ENCODE measurements at places on chromosomes 1 and 21.

DNA sequence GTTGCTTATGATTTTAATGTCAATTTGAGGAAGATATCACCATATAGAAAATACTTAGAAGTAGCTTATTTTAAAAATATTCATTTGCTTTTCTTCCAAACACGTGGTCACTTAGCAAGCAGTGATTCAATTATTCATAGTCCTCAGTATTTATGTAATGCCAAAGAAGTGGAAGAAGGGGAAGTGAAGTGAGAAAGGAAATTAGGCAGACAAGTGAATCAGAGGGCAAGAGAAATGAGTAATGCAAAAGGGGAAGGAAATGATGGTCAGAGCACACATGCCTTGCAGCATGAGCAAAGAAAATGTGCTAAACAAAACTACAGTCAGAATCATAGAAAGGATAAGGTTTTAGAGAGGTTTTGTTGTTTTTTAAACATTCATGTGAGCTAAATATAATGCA, 31.8 kb downstream of the SDCCAG8 start:
- no peak for DNase-seq

DNA sequence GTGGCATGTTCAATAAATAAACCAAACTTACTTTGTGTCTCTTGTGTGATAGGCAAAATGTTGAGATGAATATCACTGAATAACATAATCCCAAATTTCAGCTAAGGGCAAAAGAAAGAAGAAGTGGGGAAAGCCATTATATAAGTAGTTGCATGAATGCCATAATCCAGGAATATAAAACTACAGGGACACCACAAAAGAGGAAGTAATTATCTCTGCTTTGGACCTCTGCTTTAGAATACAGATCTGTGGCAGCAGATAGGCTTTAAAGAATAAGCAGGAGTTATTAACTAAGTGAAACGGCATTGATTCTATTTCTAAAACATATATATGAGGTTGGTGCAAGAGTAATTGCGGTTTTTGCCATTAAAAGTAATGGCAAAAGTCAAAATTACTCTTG, 288.5 kb upstream of the SNX7 start:
- no peak for DNase-seq

DNA sequence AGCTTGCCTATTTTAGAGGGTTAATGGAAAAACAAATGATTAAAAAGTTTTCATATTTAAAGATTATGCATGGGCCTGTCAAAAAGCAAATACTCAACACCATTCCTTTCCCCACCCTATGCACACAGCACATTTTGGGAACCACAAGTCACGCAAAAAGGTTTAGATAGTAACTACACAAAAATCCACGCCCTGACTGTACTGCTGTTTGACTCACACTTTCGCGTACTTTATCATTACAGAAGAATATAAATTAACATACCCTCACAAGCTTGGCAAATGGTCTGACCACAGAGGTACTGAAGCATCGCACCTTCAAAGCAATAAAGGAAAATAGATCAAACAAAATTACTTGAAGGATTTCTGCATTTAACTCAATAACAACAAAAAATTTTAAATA, 1.4 kb downstream of the ATP5PO start:
- DNase-seq, result no peak

GRCh38 chr1:109377698-109378097, 20.0 kb downstream of the SORT1 start:
- DNase-seq, result no peak

GRCh38 chr1:210647406-210648333, 319.0 kb downstream of the HHAT start:
- DNase-seq, result no peak

DNA sequence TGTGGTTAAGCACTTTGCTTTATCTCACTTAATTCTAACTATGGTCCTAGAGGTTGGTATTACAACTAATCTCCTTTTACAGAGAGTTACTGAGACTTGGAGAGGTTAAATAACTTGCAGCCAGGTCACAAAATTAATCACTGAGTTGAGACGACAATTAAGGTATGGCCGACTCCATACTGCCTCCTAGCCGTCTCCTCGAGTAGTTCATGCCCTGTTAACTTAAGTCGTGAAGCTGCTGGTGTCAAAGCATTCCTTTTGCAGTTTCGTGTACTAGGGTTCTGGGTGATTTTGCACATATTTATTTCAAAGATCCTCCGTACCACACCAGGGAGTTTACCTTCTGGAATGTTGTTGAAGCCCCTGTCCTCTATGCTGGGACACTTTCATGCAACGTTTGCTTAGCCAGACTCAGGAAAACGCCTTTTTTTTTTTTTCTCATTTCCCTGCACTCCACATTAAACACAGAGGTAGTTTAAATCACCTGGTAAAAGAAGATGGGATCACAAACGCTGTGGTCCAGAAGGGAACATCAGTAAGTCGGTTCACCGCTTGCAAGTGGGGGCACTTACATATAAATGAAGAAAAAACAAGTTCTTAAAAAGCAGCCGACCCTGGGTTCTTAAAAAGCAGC, 570 bp upstream of the NEK7 start:
- DNase-seq, result peak; percentile 48

- DNase-seq, result no peak
Measured at GRCh38 chr21:45041351-45041805, 33.0 kb upstream of the ADARB1 start.

DNA sequence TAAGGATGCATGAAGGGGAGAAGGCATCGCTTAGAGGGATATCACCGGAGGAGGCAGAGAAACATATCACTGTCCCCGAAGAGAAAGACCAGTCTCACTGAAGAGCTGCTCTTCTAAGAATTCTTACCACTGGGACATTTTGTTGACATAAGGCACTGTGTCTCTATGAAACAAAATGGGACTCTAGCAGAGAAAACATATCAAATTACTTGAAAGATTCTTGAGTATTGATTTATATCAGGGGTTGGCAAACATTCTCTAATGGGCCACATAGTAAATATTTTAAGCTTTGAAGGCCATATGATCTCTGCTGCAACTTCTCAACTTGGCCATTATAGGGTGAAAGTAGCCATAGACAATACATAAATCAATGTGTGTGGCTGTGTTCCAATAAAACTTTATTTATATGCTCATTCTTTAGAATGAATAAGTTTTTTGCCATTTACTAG, 41.0 kb upstream of the GREM2 start:
- no peak for DNase-seq

- no peak for DNase-seq
Measured at GRCh38 chr1:157137408-157138219, 581 bp downstream of the ETV3 start.

DNA sequence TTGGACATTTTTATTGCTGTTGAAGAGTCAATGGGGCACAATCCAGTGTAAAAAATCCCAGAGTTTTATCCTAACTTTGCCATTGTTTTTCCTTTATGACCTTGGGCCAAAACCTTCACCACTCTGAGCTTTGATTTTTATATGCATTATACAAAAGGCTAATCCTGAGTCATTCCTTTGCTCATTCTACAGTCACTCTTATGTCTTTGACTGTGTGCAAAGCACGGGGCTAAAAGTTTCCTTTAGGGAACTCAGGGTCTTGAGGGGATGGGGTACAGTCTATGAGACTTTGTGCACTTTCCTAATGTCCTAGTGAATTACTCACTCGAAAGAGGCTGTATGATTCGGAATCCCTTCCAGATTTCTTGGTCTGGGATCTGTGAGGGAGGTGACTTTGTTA, 543.2 kb upstream of the CAMK1G start:
- DNase-seq, result no peak

- no peak for DNase-seq
Measured at GRCh38 chr1:196902344-196902743, 14.5 kb downstream of the CFHR4 start.

- no peak for DNase-seq
Measured at GRCh38 chr1:92784021-92784638, 778 bp downstream of the EVI5 start.

- DNase-seq, result no peak
Measured at GRCh38 chr21:7917729-7918128, 2603.7 kb upstream of the TPTE start.

GRCh38 chr1:54218883-54219687, 19.1 kb downstream of the MRPL37 start:
- DNase-seq, result no peak

DNA sequence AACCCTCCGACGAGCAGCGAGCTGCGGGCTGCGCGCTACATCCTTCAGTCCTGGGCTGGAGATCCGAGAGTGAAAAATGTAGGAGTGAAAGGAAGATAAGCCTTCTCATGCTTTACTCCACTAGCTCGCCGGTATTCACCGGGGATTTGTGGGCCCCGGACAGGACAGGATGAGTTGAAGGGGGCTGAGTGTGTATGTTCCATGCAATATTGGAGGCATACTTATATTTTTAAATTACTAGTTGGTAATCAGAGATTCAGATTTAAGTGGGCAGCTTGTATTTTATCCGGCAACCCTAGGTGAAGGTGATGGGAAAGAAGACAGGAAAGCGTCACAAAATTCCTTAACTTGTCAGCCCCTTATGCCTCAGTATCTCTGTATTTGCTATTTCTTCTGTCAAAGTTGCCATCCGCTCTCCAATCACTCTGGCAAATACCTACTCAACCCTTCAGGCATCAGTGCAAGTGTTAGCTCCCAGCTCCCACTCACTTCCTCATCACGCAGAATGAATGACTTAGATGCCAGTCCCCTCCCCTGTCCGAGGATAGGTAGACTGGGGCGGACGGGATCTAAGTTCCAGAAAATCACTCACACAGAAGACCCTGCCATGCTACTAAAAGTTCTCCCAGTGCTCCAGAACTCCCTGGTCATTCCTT, 503 bp upstream of the PIGM start:
- no peak for DNase-seq

DNA sequence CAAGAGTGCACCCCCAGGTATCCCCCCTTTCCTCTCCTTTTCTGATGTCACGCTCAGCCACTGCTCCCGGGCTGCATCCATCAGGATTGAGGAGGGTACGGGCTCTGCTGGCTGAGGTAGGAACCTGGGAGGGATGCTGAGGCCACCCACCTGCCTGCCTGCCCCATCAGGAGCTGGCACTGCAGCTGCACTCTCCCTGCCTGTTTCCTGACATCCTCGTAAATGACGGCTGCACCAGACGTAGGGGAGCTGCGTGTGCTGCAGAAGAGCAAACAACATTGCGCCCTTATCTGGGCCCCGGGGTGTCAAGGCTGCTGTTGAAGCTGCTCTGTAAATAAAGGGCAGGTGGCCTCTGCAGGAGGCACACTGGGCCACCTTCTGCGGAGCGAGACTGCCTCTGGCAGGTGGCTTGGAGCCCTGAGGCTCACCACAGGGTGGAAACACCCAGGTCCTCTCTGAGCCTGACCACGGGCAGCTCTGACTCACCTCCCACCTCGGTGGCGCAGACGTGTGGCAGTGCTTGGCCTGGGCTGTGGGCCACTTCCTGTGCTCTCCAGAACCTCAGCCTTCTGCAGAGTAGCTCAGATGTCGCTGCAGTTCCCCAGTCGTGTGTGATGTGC, 30.9 kb downstream of the SNAP47 start:
- peak; percentile 89 for DNase-seq

- no peak for DNase-seq
Measured at GRCh38 chr1:234849832-234850231, 239.9 kb upstream of the IRF2BP2 start.

DNA sequence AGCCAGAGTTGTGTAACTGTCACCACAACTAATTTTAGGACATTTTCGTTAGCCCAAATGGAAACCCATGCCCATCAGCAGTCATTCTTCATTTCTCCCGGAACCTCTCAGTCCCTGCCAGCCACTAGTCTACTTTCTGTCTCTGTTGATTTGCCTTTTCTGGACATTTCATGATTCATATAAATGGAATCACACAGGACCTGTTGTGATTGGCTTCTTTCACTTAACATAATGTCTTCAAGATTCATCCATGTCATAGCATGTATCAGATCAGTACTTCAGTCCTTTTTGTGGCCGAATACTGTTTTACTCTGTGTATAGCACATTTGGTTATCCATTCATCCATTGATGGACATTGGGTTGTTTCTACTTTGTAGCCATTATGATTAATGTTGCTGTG, 7.1 kb downstream of the SLC66A1 start:
- DNase-seq, result no peak
